Sigmoid colon (tissue), 7 donors: ENCODE measurements at places on chromosomes 12 and 14.
A peak's percentile ranks its signal among the peaks of the same experiment; 100 is the strongest.

DNA sequence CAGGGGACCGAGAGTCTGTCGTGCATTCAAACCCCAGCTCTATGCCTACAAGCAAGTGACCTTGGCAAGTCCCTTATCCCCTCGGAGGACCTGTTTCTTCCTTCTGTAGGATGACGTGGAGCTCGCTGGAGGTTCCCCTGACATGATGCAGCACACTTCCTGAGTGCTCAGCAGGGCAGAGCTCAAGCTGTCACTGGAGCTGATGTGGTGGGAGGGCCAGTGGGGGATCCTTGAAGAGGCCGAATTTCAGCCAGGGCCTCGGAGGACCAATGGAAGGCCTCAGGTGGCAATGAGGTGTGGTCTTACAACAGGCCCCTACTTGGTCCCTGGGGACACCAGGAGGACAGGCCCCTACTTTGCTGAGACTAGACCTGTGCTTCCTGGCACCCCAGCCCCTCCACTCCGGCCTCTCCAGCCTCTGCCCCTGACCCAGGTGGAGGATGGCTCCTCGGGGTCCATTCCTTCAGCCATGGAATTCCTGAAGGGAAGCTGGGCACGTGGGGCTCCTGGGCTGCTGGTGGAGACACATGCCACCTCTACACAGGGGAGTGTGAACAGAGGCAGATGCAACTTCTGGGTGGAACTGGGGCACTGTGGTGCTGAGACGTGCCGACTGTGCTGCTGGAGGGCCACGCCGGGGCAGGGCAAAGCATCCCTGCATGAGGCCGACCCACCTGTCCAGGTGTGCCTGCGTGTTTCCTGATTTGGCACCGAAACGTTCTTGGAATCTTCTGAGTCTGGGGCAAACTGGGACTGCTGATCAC is 18.7 kb upstream of the KIF26A start:
- no peak overlapping the region for H3K4me3 ChIP-seq
- H3K27me3 ChIP-seq, result peaks cover 33% of the 10 kb centered on the region
- no peak overlapping the region for H3K27ac ChIP-seq
- peaks cover 17% of the 10 kb centered on the region for H3K4me1 ChIP-seq

DNA sequence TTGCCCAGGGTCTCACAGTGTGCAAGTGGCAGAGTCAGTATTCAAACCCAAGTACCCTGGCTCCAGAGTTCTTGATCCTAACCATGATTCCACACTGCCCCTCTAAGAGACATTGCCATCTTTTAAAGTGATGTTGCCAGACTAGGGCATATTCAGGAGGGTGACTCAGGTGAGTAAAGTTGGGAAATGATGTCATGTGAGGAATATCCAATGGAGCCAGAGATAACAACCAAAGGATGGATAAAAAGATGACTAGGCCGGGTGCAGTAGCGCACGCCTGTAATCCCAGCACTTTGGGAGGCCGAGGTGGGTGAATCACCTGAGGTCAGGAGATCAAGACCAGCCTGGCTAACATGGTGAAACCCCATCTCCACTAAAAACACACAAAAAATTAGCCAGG is 85.6 kb downstream of the SMOC1 start:
- H3K27ac ChIP-seq, result no peak overlapping the region
- H3K4me1 ChIP-seq, result no peaks in the 10 kb centered on the region
- H3K36me3 ChIP-seq, result no peaks in the 10 kb centered on the region
- H3K27me3 ChIP-seq, result no peaks in the 10 kb centered on the region
- no peak overlapping the region for H3K4me3 ChIP-seq
- no peak for DNase-seq

DNA sequence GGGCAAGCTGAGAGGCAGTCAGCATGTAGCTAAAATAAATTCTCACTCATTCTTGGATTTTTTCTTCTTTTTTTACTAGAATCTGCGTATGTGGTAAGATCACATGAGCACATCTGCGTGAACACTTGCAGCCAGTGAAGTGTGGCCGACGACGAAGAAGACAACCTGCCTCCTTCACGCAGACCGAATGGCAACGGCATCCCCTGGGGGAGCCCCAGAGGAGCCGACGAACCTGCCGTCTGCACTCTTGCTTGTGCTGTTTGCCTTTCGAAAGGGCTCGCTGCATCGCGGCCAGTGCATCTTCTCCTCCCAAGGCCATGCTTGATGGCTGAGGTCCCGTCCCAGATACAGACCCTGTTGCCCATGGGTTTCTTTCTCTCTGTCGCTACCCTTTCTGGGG is 113.8 kb downstream of the KCNK10 start:
- no peaks in the 10 kb centered on the region for H3K36me3 ChIP-seq
- no peak for DNase-seq
- H3K27ac ChIP-seq, result no peak overlapping the region
- H3K4me3 ChIP-seq, result no peak overlapping the region

GRCh38 chr12:14921218-14921617 is 17.1 kb downstream of the ERP27 start:
- H3K36me3 ChIP-seq, result no peaks in the 10 kb centered on the region
- DNase-seq, result no peak
- no peaks in the 10 kb centered on the region for H3K27me3 ChIP-seq
- H3K4me3 ChIP-seq, result no peak overlapping the region
- no peak overlapping the region for H3K27ac ChIP-seq

DNA sequence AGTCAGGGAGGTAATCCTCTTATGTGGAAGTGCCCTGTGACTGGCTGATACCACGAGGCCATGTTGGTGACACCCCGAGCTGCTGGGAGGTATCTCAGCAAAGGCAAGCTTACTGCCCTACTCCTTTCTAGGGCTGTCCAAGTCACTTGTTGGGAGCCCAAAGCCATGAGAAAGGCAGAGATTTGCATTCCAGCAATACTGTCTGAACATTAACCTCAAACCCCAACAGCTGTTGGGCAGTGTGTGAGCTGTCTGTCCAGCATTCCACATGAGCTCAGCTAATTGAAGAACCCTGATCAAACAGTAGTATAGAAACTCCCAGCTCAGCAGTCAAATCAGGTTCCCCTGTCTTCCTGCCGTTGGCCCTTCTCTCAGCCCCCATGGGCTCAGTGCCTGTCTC is 9.2 kb downstream of the ABHD4 start:
- no peaks in the 10 kb centered on the region for H3K4me1 ChIP-seq
- no peak overlapping the region for H3K4me3 ChIP-seq
- H3K27me3 ChIP-seq, result no peaks in the 10 kb centered on the region
- no peak overlapping the region for H3K27ac ChIP-seq
- peaks cover 52% of the 10 kb centered on the region for H3K36me3 ChIP-seq

GRCh38 chr12:40762072-40762471 is 69.8 kb downstream of the CNTN1 start:
- H3K36me3 ChIP-seq, result no peaks in the 10 kb centered on the region
- H3K27me3 ChIP-seq, result no peaks in the 10 kb centered on the region
- H3K27ac ChIP-seq, result no peak overlapping the region

DNA sequence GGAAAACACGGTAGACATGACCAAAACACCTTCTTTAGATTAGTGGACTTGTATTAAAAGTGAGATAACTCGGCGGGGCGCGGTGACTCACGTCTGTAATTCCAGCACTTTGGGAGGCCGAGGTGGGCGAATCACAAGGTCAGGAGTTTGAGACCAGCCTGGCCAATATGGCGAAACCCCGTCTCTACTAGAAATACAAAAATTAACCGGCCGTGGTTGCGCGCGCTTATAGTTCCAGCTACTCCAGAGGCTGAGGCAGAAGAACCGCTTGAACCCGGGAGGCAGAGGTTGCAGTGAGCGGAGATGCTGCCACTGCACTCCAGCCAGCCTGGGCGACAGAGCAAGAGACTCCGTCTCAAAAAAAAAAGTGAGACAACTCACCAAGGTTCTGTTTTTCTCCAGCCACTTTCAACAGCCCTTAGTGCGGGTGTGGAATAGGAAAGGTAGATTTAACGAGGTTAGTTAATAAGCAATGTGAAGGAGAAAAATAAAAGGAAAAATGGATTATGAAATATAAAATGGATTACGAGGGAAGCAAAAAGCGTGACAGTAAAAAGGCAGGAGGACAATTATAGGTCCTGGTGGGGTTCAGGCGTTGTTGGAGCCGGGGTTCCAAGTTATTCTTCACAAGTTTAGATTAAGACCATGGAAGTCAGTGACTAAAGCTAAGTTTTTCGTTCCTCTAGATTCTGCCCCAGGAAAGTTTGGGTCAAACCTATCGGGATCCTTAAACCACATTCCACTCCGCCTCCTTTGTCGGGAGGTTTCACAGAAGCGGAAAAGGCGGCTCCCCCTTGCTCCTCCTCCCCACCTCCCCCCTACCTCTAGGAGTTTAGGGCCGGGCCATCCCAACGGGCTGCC is 534 bp downstream of the PPP2R3C start:
- peak overlapping the region; percentile 68 for H3K4me3 ChIP-seq
- H3K27me3 ChIP-seq, result no peaks in the 10 kb centered on the region
- DNase-seq, result no peak

- no peaks in the 10 kb centered on the region for H3K4me1 ChIP-seq
- H3K27ac ChIP-seq, result no peak overlapping the region
- no peak for DNase-seq
- H3K36me3 ChIP-seq, result peaks cover 41% of the 10 kb centered on the region
Observed at GRCh38 chr14:76196980-76197695, 45.4 kb downstream of the GPATCH2L start.

- H3K27me3 ChIP-seq, result no peaks in the 10 kb centered on the region
- H3K36me3 ChIP-seq, result no peaks in the 10 kb centered on the region
- DNase-seq, result no peak
- peaks cover 24% of the 10 kb centered on the region for H3K4me1 ChIP-seq
- H3K27ac ChIP-seq, result peak overlapping the region; percentile 89
Observed at GRCh38 chr14:52551205-52551604, 1.1 kb downstream of the TXNDC16 start.
